ENCODE measurements at places on chromosomes 16 and 17. TPM values are rescaled to one million over a fixed set of nuclear protein-coding genes. Genes with fewer than 3 reads are reported as not detected.

- DNase-seq = no peak
- no peak overlapping the region for H3K4me3 ChIP-seq
- H3K36me3 ChIP-seq = no peaks in the 10 kb centered on the region
- no peaks in the 10 kb centered on the region for H3K27me3 ChIP-seq
Measured at GRCh38 chr17:40915721-40916256, 21.7 kb downstream of the KRT23 start.

DNA sequence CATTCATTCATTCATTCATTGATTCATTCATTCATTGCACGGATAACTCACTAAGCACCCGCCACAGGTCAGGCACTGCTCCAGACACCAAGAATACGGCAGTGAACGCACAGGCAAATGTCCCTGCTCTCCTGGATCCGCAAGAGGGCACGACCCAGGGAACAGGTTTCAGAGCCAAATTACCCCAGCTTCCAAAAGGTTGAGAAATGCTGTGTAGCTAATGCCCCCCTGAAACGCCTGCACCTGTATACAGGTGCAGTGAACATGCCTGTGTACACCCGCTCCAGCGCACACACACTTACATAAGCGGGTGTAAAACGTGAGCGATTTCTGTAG, 9.6 kb upstream of the UBE2I start:
- H3K27me3 ChIP-seq = no peaks in the 10 kb centered on the region
- H3K4me3 ChIP-seq = no peak overlapping the region
- no peak for DNase-seq
- H3K36me3 ChIP-seq = no peaks in the 10 kb centered on the region

DNA sequence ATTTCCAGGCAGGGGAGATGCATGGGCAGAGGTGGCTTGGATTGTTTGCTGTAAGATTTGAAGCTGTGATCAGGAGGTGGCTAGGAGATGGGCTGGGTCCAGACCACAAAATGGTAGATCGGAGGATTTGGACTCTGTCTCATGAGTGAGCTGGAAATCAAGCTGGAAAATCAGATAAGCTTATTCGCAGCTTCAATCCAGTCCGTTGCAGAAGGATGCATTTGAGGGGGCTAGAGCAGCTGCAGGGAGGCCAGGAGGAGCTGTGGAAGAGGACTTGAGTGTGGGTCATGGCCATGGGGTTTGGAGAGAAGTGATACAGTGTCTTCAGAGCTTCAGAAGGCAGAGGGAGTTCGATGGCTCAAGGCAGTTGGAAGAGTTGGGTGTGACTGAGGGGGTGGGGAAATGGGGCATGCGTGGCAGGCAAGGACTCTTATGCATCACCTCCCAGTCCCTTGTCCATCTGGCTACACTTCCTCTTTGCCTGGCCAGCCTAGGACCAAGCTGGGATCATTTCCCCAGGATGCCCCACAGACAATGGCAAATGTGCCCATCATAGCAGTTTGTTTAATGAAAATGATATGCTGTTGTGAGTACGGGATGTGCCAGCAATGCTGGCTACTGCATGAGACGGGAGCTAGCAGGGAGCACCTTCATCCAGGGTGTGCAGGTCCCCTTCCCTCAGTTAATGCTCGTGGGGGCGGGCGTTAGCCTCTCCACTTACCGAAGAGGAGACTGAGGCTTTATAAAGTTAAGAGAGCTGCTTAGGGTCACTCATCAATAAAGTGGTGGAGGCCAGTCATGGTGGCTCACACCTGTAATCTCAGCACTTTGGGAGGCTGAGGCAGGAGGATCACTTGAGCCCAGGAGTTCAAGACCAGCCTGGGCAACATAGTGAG, 20.6 kb downstream of the QPRT start:
- H3K4me3 ChIP-seq = no peak overlapping the region
- H3K36me3 ChIP-seq = no peaks in the 10 kb centered on the region
- DNase-seq = no peak
- peaks cover 17% of the 10 kb centered on the region for H3K4me1 ChIP-seq

- DNase-seq = no peak
- no peak overlapping the region for H3K27ac ChIP-seq
- peaks cover 87% of the 10 kb centered on the region for H3K4me1 ChIP-seq
- no peak overlapping the region for H3K4me3 ChIP-seq
Measured at GRCh38 chr17:29136998-29137730, 43.0 kb downstream of the MYO18A start.

DNA sequence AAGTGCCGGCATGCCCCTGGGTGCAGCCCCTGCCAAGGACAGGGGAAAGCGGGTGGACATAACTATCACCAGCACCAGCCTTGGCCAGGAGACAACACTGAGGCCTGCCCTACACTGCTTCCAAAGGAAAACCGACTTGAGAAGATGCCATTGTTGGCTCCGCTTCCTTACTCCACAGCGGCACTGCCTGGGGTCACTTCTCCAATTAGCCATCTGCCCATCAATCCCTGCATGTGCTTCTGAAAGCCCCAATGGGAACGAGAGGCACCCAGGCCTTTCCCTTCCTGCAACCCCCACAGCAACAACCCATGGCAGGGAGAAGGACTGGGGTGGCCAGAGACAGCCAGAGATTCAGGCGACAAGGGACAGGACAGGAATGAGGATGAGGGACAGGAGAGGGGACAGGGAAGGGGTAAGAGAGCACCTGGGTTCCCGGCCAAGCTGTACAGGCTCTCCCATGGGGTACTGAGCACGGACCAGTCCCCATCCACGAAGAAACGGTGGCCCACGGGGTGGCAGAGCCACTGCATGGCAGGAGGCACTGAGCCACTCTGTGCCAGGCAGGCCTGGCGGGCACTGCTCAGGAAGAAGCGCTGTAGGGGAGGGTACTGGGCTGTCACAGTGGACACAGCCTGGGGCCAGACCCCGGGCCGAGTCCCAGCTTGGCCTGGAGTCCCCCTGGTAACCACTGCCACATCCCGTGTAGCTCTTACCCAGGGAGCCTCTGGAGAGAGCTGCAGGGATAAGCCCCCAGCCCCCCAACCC, 21.2 kb downstream of the SREBF1 start:
- peaks cover 40% of the 10 kb centered on the region for H3K4me1 ChIP-seq
- no peaks in the 10 kb centered on the region for H3K27me3 ChIP-seq
- H3K4me3 ChIP-seq = no peak overlapping the region

- DNase-seq = no peak
- H3K27ac ChIP-seq = no peak overlapping the region
- no peaks in the 10 kb centered on the region for H3K27me3 ChIP-seq
Measured at GRCh38 chr17:77963441-77963840, 4.9 kb downstream of the TNRC6C start.

GRCh38 chr17:13541032-13541480, 60.7 kb downstream of the HS3ST3A1 start:
- DNase-seq = peak; percentile 41
- H3K4me1 ChIP-seq = peaks cover 25% of the 10 kb centered on the region
- H3K4me3 ChIP-seq = no peak overlapping the region
- H3K36me3 ChIP-seq = no peaks in the 10 kb centered on the region
- H3K27ac ChIP-seq = peak overlapping the region; percentile 40
- H3K27me3 ChIP-seq = no peaks in the 10 kb centered on the region

- no peaks in the 10 kb centered on the region for H3K36me3 ChIP-seq
- no peak overlapping the region for H3K27ac ChIP-seq
- H3K27me3 ChIP-seq = no peaks in the 10 kb centered on the region
- H3K4me1 ChIP-seq = no peaks in the 10 kb centered on the region
Measured at GRCh38 chr17:33967608-33968349, 287.3 kb upstream of the CCL2 start.

DNA sequence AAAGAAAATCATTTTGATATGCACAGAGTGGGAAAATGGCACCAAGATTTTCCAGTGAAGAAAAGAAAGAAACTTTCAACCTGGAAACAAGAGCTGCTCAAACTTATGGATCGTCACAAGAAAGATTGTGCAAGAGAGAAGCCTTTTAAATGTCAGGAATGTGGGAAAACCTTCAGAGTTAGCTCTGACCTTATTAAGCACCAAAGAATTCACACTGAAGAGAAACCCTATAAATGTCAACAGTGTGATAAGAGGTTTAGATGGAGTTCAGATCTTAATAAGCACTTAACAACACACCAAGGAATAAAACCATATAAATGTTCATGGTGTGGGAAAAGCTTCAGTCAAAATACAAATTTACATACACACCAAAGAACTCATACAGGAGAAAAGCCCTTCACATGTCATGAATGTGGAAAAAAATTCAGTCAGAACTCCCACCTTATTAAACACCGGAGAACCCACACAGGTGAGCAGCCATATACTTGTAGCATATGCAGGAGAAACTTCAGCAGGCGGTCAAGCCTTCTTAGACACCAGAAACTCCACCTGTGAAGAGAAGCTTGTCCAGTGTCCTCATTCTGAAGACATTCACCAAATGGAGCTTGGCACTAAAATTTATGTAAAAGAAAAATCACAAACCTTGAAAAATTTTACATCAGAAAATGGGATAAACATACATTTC, 12.2 kb downstream of the ZNF75A start:
- peaks cover 21% of the 10 kb centered on the region for H3K36me3 ChIP-seq
- H3K4me1 ChIP-seq = 0 out of 2 replicates have a peak, but pooled peaks cover 3% of the 10 kb centered on the region
- DNase-seq = no peak

DNA sequence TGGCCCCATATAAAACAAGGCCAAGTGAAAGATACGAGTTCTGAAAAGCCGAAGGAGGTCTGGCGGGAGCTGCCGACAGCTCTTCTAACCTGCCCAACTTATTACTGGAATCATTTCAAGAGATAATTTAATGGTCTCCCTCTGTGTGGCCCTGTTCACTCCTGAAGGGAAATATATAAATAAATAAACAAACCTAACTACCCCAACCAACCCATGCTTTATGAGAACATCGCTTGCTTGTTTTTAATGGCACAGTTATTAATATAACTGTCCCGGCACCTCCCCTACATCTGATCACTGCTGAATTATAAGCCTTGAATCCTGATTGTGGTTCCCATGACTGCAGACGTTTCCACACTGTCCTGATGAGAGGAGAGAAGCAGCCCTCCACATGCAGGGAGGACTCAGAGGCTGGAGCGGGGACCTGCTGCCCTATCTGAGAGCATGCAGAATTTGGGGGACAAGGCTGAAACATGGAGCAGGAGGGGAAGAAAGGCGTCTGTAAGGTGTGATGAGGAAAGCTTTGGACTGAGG, 22.2 kb downstream of the CDK5RAP3 start:
- H3K4me1 ChIP-seq = no peaks in the 10 kb centered on the region
- no peaks in the 10 kb centered on the region for H3K27me3 ChIP-seq
- H3K4me3 ChIP-seq = no peak overlapping the region
- no peak for DNase-seq

DNA sequence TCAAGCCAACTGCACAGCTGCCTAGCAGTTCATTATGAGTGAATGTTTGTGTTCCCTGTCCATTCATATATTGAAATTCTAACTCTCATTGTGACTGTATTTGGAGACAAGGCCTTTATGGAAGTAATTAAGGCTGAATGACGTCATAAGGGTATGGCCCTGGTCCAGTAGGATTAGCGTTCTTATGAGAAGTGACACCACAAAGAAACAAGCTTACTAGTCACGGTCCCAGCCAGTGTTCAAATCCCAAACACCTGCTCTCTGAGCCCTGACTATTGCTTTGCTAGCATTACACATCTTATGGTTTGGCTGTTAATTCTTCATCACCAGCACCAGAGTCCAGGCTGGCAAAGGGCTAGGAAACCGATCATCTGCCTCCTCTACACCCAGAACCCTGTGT, 2.2 kb downstream of the ZNF668 start:
- H3K27me3 ChIP-seq = no peaks in the 10 kb centered on the region
- peaks cover 9% of the 10 kb centered on the region for H3K36me3 ChIP-seq
- H3K4me1 ChIP-seq = peaks cover 8% of the 10 kb centered on the region
- peak overlapping the region; percentile 100 for H3K27ac ChIP-seq
- H3K4me3 ChIP-seq = peak overlapping the region; percentile 99

- no peaks in the 10 kb centered on the region for H3K27me3 ChIP-seq
- no peak for DNase-seq
- no peak overlapping the region for H3K4me3 ChIP-seq
- no peaks in the 10 kb centered on the region for H3K36me3 ChIP-seq
Measured at GRCh38 chr16:85261657-85262557, 149.6 kb upstream of the CIBAR2 start.

DNA sequence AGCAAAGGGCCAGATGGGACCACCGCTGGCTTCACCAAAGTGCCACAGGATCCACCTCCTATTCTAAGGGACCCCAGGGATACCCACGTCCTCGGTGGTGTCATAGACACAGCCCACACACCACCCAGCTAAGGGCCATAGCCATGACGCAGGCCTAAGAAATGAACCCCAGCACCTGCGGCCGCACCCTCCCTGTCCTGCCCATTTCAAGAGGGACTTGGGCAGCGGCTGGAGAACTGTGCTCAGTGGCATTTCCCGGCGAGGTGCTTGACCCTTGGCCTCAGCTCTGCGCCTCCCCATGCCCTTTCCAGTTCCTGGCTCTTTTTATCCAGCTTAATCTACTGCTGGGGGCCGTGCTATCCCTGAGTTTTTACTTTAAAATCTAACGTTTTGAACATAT, 27.3 kb downstream of the ZNF778 start:
- no peak overlapping the region for H3K27ac ChIP-seq
- no peaks in the 10 kb centered on the region for H3K36me3 ChIP-seq
- no peak overlapping the region for H3K4me3 ChIP-seq
- H3K4me1 ChIP-seq = peaks cover 26% of the 10 kb centered on the region
- no peaks in the 10 kb centered on the region for H3K27me3 ChIP-seq
- no peak for DNase-seq

DNA sequence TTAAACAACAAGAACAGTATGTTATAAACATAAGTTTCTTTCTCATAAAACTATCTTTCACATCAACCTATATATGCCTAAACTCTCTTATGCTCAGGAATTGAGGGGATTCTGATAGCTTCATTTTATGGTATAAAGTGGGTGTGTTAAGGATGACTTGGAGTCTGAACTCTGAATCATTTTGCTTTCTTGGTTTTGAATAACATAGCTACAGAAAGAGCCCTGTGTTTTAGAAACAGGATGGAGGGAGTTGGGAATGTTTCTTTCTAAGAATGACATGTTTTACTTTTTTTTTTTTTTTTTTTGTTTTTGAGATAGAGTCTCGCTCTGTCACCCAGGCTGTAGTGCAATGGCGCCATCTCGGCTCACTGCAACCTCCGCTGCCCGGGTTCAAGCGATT, 50.1 kb downstream of the RHOT1 start:
- no peaks in the 10 kb centered on the region for H3K27me3 ChIP-seq
- H3K27ac ChIP-seq = no peak overlapping the region
- no peak for DNase-seq
- no peak overlapping the region for H3K4me3 ChIP-seq
- H3K4me1 ChIP-seq = no peaks in the 10 kb centered on the region

- H3K36me3 ChIP-seq = peaks cover 2% of the 10 kb centered on the region
- H3K27me3 ChIP-seq = no peaks in the 10 kb centered on the region
- H3K27ac ChIP-seq = peak within 1 kb of the TSS; percentile 67
- no peak for DNase-seq
Measured at GRCh38 chr16:3112058-3112880, at the start of gene ZNF205. Gene ZNF205 (plus strand): TSS chr16:3112586. CDS start chr16:3113431, 845 bp downstream.

- H3K4me1 ChIP-seq = no peaks in the 10 kb centered on the region
- no peak for DNase-seq
- peaks cover 6% of the 10 kb centered on the region for H3K27me3 ChIP-seq
- H3K27ac ChIP-seq = no peak overlapping the region
- H3K4me3 ChIP-seq = no peak overlapping the region
Measured at GRCh38 chr17:33175562-33175961, 117.5 kb downstream of the ASIC2 start.

- no peaks in the 10 kb centered on the region for H3K4me1 ChIP-seq
- no peaks in the 10 kb centered on the region for H3K36me3 ChIP-seq
- H3K4me3 ChIP-seq = no peak overlapping the region
- H3K27me3 ChIP-seq = no peaks in the 10 kb centered on the region
Measured at GRCh38 chr17:39110435-39111136, 40.9 kb downstream of the PLXDC1 start.

Gene PYY
- total RNA-seq = 0.52 TPM

Gene KCNAB3
- total RNA-seq = 7.1 TPM

Gene SCARF1
- total RNA-seq = 2.2 TPM

Gene CHMP6
- 22.0 TPM for total RNA-seq

Gene EVPLL
- not detected for total RNA-seq

Gene TLE7
- not detected for total RNA-seq

Gene GSDMA
- not detected for total RNA-seq

Gene NOD2
- total RNA-seq = 5.4 TPM

Gene NHLRC4
- 0.22 TPM for total RNA-seq

Gene BEAN1
- total RNA-seq = 0.61 TPM

Gene SLC2A4
- 2.5 TPM for total RNA-seq
